ENCODE measurements at places on chromosomes 16 and 17.
A peak's percentile ranks its signal among the peaks of the same experiment; 100 is the strongest.

DNA sequence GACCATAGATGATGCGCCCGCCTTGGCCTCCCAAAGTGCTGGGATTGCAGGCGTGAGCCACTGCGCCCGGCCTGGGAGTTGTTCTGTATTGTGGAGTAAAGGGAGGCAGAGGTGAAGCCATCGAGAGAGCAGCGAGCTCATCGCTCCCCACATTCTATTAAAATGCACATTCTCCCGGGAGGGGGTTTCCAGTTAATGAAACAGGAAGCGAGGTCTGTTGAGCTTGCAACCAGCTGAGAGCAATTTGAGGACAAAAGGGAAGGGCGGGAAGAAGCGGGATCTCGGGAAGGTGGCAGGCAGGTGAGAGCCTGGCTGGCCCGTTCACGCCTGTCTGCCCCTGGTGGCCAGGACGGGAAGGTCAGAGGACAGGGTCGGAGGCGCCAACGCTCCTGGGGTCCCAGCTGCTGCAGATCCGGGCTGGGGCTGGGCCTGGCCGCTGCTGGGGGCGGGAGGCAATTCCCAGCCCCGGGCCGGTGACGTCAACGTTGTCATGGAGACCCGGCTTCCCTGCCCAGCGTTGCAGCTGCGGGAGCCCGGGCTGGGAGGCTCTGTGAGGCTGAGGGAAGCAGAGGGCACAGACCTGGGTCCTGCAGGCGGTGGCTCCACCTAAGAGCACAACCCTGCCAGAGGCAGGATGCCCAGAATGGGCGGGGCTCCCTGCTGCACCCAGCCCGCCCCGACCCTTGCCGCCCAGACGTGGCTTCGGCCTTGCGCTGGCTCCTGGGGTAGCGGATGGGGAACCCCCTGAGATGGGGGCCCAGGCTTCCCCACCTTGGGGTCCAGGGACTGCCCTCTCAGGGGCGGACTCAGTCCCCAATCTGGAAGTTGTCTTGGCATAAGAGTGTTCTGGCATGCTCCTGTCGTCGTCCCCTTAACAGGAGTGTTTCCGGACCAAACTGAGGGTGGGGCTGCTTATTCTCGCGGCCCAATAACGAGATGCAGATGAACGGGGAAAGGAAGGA lies 48.7 kb upstream of the PLCG2 start:
- peak; percentile 25 for DNase-seq

GRCh38 chr17:2564877-2565276 lies 28.6 kb upstream of the PAFAH1B1 start:
- no peak for DNase-seq

DNA sequence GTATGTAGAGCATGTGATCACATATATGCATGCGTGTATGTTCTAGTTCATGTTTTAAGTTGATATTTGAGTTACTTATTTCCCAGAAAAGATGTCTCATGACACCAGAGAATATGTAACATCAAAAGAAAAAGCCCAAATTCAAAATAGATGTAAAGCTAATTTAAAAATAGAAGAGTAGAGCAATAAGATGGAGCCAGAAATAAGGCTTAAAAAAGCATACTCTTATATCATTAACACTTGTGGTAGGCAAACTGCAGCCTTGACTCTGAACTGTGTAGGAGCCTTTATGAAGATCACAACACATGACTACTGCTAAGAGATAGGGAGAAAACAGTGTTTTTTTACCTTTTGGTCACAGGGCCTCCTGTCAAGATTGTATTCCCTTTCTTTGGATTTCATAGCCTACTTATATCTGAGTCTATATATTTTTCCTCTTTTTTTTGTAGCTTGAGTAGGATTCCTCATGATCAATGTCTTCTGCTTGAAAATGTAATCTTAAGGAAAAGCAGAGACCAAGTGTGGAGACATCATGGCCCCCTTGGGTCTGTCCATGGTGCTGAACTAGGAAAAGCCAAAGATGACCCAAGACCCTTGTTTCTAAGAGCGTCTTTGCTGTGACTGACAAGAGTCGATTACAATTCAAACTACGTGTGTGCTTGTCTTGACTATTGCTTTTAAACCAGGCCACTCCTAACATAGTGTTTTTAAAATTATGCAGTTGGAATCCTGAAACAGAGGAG lies 390.4 kb downstream of the SHISA9 start:
- DNase-seq, result no peak

DNA sequence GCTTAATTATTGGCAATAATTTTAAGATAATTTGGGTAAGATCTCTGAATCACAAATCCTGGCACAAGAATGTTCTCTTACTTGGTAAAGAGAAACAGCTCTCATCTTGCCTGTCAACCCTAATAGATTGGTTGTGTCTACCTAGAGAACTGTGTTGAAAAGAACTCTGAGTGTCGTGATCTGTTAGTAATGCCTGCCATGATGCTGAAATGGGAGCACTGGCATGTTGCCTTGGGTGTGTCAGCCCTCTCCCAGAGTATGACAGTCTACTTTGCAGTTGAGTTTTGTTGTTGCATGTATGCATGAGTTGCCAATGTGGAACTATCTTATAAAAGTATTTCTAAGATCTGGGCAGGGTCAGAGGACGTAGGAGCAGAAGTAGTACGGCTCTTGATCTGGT lies 221.4 kb downstream of the MAF start:
- no peak for DNase-seq

DNA sequence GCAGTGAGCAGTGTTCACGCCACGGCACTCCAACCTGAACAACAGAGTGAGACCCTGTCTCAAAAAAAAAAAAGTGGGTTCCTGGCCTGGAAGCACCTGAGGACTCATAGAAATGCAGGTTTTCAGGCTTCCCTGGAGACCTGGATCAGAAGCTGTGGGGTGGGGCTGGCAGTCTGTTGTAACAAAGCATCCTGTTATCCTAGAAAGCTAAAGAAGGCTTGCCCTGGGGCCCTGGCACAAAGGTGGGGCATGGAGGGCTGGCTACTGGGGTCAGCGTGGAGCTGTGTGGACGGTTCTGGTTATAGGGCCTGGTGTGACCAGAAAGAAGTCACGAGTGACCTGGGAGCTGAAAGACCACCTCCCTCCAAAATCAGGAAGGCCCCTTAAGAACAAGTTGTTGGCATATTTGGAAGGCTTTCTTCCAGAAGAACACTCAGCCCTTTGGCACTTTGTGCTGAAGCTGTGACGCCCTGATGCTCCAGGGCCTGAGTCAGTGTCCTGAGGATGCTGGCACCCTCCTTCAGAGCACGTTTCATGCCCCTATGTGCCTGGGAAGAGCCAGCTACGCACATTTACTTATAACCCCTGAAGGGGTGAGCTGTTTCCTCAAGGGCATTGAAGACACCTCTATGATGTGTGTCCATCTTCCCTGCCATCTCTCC lies 6.2 kb downstream of the CRISPLD2 start:
- DNase-seq, result no peak

- no peak for DNase-seq
Measured at GRCh38 chr16:63922560-63922959, 1199.3 kb downstream of the CDH11 start.
